ENCODE measurements at places on chromosomes 7 and 10.

DNA sequence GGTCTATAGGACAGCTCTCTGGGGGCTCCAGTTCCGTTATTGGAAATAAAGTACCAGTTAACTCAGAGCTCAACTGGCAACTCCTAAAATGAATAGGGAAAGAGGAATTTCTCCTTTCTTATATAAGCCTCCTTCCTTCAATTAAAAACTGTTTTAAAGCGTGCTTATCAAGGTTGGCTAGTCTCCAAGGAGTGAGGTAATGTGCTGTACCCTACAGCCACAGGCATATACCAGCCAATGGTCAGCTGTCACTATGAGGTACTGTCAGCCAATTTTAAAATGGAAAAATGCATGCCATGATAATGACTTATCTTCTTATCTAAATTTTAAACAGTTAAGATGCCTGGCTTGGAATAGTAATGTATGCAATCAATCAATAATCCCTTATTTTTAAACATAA is 76.2 kb downstream of the PLCE1 start:
- no peak for DNase-seq

DNA sequence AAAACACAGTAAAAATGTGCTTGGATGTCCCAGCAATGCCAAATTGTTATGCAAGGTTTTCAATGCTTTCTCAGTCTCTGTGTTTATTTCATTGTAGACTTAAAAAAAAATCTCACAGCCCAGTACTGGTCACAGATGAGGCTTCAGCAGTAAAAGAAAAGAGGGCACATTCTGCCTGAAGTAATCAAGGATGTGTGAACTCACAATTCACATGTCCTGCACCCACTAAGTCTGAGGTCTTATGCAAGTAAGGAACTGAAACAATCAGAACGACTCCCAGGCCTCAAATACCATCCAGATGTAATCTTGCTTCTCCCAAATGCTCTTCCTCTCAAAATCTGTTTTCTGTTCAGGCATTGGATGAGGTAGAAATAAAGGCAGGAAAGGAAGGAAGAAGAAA is 33.7 kb downstream of the ADRB1 start:
- no peak for DNase-seq

DNA sequence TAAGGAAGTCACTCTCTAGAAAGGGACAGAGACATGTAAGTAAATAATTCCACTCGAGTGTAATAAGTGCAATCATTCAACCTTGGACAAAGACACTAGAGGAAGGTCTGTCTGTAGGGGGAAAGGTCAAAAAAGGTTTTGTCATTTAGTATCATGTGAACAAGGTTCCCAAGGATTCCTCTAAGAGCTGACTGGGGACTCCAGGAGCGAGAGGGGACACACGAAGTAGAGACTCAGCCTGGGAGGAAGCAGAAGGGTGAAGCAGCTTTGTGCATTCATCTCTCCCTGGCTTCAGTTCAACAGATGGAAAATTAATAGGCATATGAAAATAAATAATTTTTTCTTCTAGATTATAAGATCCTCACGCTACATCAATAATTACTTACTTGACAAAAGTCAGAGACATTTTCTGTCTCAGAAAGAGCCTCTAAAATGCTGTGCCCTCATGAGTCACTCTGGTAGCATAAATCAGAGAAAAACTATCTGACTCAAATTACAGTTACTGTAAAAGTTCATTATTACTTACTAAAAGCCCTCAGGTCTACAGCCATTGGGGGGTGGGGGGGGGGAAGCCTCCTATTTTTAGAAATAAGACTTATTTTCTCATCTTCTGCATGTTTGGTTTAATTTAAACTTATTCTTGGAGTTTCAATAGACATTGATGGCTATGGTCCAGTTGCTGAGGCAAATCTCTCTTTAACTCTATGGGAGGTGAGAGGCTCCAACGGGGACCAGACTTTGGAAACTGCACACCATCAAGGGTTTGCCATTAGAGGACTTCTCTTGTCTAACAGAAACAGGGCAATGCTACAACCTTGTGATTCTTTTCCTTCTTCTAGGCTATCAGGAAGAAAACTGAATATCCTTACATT is 275.1 kb upstream of the KLF14 start:
- DNase-seq = no peak

DNA sequence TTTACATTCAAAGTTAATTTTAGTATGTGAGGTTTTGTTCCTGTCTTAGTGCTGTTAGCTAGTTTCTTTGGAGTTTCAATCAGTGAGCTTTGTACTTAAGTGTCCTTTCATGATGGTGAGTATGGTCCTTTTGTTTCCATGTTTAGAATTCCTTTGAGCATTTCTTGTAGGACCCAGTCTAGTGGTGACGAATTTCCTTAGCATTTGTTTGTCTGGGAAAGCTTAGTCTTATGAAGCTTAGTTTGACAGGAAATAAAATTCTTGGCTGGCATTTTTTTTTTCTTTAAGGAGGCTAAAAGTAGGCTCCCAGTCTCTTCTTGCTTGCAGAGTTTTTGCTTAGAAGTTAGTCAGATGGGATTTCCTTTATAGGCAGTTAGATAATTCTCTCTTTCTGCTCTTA is 209.2 kb upstream of the SEMA3C start:
- DNase-seq = no peak

Data from GM04504 (cell line).